ENCODE measurements at places on chromosomes 4 and X. TPM values are rescaled to one million over a fixed set of nuclear protein-coding genes. Genes with fewer than 3 reads are reported as not detected.

- no peak for DNase-seq
- H3K27me3 ChIP-seq: no peaks in the 10 kb centered on the region
- H3K36me3 ChIP-seq: no peaks in the 10 kb centered on the region
- H3K27ac ChIP-seq: no peak overlapping the region
- H3K4me3 ChIP-seq: no peak overlapping the region
- H3K4me1 ChIP-seq: no peaks in the 10 kb centered on the region
These were observed 125.6 kb downstream of the PARM1 start for GRCh38 chr4:75058486-75058885.

DNA sequence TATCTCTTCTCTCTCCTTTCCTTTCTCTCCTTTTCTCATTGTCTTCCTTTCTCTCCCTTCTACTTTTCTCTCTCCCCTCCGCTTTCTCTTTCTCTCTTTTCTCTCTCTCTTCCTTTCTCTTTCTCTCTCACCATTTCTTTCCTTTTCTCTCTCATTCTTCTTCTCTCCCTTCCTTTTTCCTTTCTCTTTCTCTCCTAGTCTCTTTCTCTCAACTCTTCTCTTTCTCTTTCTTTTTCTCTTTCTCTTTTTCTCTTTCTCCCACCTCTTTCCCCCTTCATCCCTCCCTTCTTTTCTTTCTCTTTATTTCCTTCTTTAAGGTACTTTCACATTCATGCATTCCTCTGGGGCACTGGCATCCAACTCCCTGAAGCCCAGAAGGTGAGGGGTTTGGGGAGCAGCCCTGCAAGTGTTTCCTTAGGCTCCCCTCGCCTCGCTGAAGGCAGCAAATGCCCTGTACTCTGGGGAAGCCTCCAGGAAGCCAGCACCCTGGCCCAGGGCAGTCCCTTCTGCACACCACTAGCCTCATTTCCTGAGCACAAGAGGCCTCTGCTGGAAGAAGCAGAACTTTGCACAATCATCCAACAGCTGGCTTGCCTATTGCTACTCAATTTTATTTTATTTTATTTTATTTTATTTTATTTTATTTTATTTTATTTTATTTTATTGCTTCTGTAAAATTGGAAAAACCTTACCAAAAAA lies 124.2 kb downstream of the NFKB1 start:
- no peaks in the 10 kb centered on the region for H3K36me3 ChIP-seq
- no peak overlapping the region for H3K27ac ChIP-seq
- H3K4me3 ChIP-seq: no peak overlapping the region
- peaks cover 7% of the 10 kb centered on the region for H3K4me1 ChIP-seq
- no peaks in the 10 kb centered on the region for H3K27me3 ChIP-seq

GRCh38 chrX:36314303-36314702 lies 394.8 kb downstream of the CFAP47 start:
- no peak overlapping the region for H3K27ac ChIP-seq
- no peaks in the 10 kb centered on the region for H3K36me3 ChIP-seq
- peaks cover 6% of the 10 kb centered on the region for H3K27me3 ChIP-seq
- no peaks in the 10 kb centered on the region for H3K4me1 ChIP-seq
- no peak for DNase-seq

DNA sequence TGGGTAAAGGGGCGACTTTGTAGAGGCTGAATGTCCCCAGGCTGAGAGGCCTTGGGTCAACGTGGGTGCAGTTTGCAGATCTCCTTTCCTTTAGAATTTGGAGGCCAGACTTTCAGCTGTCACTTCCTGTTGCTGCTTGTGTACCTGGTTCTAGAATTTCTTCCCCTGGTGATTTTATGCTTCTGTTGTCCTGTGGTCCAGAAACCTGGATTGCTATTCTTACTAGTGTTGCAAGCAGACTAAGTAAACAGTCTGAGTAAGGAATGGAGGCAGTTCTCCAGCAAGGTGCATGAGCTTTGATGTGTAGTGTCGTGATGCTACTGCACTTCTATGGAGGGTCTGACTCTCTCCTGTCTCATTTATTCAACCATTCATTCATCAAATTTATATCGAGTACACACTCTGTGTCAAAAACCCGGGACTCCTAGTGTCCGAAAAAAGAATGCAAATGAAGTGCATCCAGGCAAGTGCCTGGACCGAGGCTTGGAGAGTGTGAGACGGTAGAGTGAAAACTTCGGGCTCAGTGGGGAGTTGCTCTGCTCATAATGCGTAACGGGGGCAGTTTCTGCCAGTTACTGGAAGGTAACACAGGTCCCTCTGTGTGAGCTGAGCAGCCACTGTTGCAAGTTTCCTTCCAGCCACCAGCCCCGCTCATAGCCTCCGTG lies 83.3 kb downstream of the SORCS2 start:
- H3K27ac ChIP-seq: no peak overlapping the region
- no peak for DNase-seq
- no peaks in the 10 kb centered on the region for H3K36me3 ChIP-seq
- H3K4me1 ChIP-seq: no peaks in the 10 kb centered on the region
- H3K27me3 ChIP-seq: no peaks in the 10 kb centered on the region
- H3K4me3 ChIP-seq: no peak overlapping the region

GRCh38 chr4:89204624-89205023 lies 93.3 kb downstream of the TIGD2 start:
- H3K4me1 ChIP-seq: peaks cover 12% of the 10 kb centered on the region
- no peak for DNase-seq
- H3K36me3 ChIP-seq: no peaks in the 10 kb centered on the region
- H3K27me3 ChIP-seq: no peaks in the 10 kb centered on the region
- no peak overlapping the region for H3K4me3 ChIP-seq
- H3K27ac ChIP-seq: no peak overlapping the region

CFAP99 gene
- 1.6 TPM for polyA plus RNA-seq

Data from pancreas (tissue), 10 donors.